ENCODE measurements at places on chromosomes 11 and 22.
A peak's percentile ranks its signal among the peaks of the same experiment; 100 is the strongest.

DNA sequence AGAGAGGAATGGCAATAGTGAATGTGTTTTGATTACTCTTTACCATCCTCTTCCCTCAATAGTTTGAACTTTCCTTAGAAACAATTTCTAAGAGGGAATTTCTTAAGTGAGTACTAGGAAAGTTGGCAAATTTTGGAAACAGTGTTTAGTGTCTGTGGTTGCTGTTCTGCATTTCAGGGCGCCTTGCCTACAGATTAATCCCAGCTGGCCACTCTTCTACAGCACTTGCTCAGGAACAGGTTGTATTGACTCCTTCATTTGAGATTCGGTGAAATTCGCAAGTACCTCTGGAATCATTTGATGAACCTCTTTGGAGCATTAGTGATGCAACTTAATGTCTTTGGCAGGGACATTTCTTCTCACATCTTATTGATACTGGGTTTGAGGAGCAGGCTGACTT lies 28.3 kb downstream of the JAM3 start:
- no peak for DNase-seq

- no peak for DNase-seq
Measured at GRCh38 chr22:46467006-46467405, 70.4 kb downstream of the CELSR1 start.

DNA sequence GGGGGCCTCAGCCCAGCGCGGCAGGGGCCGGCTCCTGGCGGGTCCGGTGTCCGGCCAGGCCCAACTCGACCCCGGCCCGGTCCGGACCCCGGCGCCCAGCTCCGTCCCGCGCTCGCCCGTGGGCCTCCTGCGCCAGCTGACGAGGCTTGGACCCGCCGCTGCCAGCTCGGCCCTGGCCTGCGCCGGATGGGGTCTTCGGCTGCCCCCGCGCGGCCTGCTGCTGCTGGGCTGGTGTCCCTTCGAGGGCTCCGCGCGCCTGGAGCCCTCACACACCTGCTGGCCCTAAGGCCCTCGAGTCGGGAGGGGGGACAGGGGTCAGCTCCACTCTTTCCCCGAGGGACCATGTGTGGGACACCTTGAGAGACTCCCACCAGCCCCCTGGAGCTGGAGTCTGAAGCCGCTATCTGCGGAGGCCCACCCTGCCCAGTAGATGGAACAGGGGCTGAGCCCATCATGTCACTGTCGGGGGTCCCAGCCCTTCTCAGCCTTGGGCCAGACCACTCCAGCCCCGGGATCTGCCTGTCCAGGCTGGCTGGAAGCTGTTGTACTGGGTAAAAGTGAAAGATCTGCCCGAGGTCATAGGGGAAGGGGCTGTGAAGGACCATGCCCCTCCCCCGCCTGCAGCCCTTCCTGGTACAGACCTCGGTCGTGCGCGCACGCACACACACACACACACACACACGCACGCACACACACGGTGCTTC lies 768 bp upstream of the CDKN1C start:
- no peak for DNase-seq

DNA sequence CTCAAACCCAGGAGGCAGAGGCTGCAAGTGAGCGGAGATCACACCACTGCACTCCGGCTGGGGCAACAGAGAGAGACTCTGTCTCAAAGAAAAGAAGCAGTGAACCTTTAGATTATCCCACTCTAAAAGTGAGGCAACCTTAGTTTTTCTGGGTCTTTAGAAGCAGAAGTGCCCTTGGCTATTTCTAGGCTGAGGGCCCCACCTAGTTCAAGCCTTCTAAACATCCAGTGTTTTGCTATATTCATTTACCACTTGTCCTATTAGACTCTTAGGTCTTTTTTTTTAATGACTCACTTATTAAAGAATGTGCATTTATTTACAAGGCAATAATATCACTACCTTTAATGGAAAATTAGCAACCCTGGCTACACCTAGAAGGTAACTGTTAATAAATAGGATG lies 16.7 kb upstream of the EHF start:
- DNase-seq: no peak

DNA sequence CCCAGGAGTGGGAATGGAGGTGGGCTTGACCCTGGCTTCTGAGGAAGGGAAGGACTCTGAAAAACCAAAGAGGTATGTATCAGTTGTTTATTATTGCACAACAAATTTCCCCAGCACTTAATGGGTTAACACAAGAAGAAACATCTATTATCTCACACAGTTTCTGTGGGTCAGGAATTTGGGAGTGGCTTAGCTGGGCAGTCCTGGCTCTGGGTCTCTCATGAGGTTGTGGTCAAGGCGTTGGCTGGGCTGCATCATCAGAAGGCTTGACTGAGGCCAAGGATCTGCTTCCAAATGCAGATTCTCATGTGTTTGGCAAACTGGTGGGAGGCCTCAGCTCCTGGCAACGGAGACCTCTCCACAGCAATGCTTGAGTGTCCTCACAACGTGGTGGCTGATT lies 17.5 kb upstream of the SMIM38 start:
- DNase-seq: peak; percentile 93

GRCh38 chr11:70581991-70582885 lies 183.9 kb downstream of the CTTN start:
- no peak for DNase-seq

DNA sequence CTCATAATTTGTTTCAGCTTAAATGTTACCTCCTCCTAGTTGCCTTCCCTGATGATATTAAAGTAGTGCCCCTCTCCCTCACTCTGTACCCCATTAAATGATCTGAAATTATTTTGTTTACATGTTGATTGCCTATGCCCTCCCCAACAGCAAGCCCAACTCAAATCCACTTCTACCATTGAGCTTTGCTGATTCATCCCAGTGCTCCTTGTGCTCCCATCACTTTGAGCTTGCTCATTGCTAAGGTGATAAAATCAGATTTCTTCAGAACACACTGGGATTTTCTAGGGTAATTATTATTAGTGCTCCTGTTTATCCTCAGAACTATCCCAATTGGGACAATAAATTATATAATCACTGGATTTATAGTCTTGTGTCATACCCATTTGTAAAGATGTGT lies 8.4 kb upstream of the DDX6 start:
- no peak for DNase-seq

GRCh38 chr11:85776951-85777602 lies 33.9 kb downstream of the SYTL2 start:
- DNase-seq: no peak

DNA sequence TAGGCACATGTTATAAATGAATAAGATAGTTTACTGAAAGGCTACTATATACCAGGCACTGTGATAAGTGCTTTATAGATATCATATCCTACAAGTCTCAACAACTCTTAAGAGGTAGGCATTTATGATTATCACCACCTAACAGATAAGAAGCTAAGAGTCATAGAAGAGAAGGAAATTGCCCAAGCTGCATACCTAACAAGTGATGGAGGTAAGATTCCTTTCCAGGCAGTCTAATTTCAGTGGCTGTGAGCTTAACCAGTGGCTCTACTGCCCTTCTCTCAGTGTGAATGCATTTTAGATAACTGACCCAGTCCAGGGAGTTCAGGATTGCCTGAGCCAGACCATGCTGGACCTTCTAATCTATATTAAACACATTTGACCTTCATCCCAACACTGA lies 39.2 kb downstream of the HEPHL1 start:
- DNase-seq: no peak

DNA sequence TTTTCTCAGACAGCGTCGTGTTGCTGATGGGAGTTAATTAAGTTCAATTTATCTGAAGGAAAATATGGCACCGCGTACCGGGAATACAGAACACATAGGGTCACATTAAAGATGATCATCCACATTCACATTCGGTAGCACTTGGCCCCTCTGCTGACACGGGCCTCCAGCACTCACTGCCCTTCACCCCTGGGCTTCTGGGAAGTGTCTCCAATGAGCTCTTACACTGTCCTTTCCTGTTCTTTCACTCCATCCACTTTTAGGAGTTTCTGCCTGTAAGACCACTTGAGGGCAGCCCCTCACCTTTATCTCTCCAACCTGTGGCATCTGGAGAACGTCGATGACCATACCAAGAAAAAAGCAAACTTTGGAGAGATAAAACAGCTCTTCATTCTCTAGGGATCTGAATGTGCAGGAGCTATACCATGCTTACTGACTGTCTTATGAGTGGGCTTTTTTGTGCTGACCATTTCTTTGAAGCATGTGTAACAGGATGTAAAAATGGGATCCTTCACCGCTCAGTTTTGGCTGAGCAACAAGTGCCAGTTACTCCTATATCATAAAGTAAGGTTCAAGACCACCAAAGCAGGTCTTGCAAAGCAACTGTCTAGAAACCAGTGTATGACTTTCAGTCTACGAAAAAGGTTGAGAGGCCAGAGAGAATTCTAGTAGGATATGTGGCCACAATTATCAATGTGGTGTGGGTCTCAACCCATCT lies 1.1 kb upstream of the SERGEF start:
- DNase-seq: no peak

- no peak for DNase-seq
Measured at GRCh38 chr11:124115782-124116616, 749 bp downstream of the VWA5A start.

GRCh38 chr11:123707606-123708205 lies 33.8 kb downstream of the ZNF202 start:
- DNase-seq: peak; percentile 28

DNA sequence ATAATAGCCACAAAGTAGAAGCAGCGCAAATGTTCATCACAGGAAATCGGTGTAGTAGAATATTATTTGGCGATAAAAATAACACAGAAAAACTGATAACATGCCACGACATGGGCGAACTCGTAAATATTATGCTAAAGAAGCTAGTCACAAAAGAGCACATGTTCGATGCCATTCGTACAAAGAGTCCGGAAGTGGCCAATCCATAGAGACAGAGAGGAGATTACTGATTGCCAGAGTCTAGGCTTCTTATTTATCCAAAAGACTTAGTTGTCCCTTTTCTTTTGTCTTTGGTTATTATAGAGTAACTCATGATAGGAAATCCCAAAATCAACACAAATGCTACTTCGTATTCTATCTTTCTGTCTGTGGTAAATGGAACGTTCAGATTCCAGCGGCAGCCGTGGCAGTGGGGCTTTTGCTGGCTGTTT lies 56.5 kb downstream of the MED15 start:
- DNase-seq: no peak
